Activated naive CD4-positive, alpha-beta T cell treated with anti-CD3 and anti-CD28 coated beads for 36 hours (primary cell): ENCODE measurements at places on chromosomes 4 and X. TPM values are rescaled to one million over a fixed set of nuclear protein-coding genes. Genes with fewer than 3 reads are reported as not detected.

GRCh38 chrX:20181598-20182329 is 40.1 kb upstream of the EIF1AX start:
- DNase-seq: peak; percentile 7

GRCh38 chrX:55815546-55815945 is 98.0 kb downstream of the RRAGB start:
- DNase-seq: no peak

GRCh38 chr4:132123870-132124623 is 1025.0 kb upstream of the PCDH10 start:
- no peak for DNase-seq

GRCh38 chr4:107036584-107037198 is 578 bp upstream of the DKK2 start:
- DNase-seq: no peak

- no peak for DNase-seq
Measured at GRCh38 chr4:28014469-28014868, 1153.8 kb downstream of the STIM2 start.

- DNase-seq: no peak
Measured at GRCh38 chrX:53125506-53125905, 31.6 kb downstream of the KANTR start.

DNA sequence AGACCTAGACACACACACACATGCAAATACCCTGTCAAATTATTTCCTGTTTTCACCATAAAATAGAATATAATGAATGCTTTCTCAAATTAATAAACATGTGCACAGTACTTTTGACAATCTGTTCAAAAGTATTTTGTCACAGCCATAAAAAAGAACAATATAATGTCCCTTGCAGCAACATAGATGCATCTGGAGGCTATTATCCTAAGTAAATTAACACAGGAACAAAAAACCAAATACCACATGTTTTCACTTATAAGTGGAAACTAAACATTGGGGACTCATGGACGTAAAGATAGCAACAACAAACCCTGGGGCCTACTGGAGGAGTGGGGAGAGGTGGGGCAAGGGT is 15.5 kb downstream of the RAB40A start:
- no peak for DNase-seq

DNA sequence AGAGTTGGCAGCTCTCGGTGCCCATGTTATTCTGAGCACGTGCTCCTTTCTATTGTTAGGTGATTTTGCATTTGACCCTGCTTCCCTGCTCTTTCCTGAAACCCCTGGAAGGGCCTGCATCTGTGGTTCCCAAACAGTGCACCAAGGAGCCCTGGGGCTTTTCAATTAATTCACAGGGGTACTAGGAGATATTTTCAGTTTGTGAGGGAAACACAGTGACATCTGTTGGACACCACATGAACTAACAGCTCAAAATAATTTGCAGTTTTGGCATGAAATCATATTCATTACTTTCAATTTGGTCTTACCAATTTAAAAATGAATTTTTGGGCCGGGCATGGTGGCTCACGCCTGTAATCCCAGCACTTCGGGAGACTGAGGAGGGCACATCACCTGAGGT is 156.6 kb downstream of the GATB start:
- no peak for DNase-seq

GRCh38 chr4:146900295-146900694 is 45.4 kb downstream of the TTC29 start:
- no peak for DNase-seq

- no peak for DNase-seq
Measured at GRCh38 chr4:54054501-54054900, 9.9 kb downstream of the CHIC2 start.

GRCh38 chrX:113124693-113125092 is 284.1 kb upstream of the AMOT start:
- no peak for DNase-seq

- peak; percentile 18 for DNase-seq
Measured at GRCh38 chr4:70687392-70687791, 940 bp upstream of the UTP3 start.

GRCh38 chr4:78166622-78167021 is 109.5 kb downstream of the FRAS1 start:
- no peak for DNase-seq

DNA sequence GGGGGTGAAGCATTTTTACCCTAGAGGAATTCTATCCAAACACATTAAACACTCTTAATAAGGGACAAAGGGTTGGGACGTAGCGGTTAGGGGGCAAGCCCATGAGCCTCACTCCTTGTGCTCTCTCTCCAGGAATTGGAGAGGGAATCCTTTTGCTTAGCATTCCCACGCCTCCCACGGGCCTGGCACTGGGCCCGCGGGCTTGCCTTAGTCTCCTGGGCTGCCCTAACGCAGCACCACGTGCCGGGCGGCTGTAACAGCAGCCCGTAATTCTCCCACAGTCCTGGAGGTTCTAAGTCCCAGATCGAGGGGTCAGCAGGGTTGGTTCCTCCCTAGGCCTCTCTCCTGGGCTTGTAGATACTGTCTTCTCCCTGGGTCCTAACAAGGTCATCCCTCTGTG is 67.5 kb downstream of the TBL1X start:
- no peak for DNase-seq

DNA sequence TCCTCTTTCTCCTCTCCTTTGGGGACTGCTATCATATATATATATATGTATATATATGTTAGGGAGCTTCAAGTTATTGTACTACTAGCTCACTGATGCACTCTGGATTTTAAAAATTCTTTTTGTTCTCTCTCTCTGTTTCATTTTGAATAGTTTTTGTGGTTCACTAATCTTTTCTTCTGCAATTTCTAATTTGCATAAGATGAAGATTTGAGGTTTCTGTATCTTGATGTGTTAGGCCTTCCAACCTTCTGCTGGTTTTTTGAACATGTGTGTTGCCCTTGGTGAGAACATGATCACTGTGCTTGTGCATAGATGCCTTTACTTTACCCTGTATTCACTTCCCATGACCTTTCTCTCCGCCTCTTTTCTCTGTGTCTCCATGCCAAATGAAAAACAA is 7.8 kb upstream of the ZNF718 start:
- DNase-seq: no peak

- no peak for DNase-seq
Measured at GRCh38 chr4:91279899-91280298, 1023.9 kb upstream of the GRID2 start.

- peak; percentile 92 for DNase-seq
Measured at GRCh38 chr4:40924096-40924792, 174.5 kb downstream of the NSUN7 start.

DNA sequence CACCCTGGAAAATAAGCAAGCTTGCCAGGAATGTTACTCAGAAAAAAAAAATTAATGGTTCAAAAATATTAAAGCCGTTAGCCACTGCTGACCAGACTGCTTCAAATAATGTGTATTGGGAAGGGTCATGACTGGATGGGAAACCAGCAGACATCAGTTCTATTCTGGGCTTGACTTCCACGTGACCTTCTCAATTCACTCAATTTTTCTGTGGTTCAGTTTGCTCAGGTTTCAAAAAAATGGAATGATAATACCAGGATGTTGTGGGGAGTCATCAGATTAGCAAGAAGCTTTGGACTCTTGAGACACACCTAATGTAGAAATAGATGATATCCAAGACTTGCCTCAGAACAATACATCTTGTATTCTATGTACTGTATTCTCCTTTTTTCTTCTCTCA is 541.9 kb upstream of the BOD1L1 start:
- DNase-seq: no peak

GRCh38 chr4:77269505-77269904 is 112.5 kb downstream of the CCNG2 start:
- no peak for DNase-seq

DNA sequence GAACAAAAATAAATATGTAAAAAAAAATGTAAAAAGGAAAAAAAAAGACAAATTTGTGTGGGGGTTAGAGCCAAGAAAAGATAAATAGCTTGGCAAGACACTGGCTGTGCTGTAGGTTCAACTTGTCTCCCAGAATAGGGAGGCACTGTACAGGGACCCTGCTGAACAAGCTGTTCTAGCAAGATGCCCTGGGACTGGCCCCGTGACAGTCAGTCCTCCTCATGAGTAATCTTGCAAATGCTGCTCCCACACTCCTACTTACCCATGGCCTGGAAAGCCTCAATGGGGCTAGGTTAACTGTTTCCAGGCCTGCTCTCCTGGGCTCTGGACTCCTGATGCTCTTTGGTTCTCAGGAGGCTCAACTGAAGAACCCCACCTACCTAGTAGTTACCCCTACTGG is 106.8 kb downstream of the ATG4A start:
- no peak for DNase-seq

- no peak for DNase-seq
Measured at GRCh38 chr4:55545151-55545550, 1.6 kb downstream of the CLOCK start.

DNA sequence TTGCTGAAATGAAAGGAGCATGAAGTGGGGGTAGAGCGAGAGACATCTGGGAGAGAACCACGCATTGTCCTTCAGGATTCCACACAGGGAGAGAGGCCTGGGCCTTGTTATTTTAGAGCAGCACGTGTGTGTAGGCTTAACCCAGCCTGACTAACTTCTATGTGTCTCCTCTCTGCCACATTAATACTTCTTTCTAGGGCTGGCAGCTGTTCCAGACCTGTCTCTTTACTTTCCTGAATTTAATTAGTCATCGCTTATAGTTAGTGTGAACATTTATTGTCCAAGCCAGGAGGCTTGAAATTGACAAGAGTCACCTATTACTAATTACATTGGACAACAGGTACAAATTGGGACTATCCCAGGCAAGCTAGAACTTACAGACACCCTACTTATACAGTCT is 51.3 kb downstream of the SMAD1 start:
- no peak for DNase-seq

GRCh38 chr4:76197971-76198410 is 15.6 kb downstream of the SCARB2 start:
- peak; percentile 49 for DNase-seq

GRCh38 chrX:76420237-76420636 is 7.3 kb upstream of the MAGEE1 start:
- no peak for DNase-seq

DNA sequence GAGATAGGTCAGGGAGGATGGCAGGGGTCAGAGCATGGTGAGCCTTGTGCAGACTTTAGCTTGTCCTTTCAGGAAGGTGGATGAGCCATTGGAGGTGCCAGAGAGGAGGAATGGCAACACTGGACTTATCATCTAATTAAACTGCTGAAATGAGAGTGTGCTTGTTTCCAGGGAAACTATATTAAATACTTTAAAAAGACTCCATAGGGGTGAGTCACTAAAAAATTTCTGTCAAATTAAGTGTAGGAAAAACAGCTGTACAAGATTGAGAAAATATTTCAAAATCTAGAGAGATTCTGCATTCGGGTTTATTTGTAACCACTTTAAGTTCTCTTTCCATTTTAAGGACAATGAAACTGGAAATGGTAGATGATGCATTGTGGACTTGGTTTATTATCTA is 11.4 kb downstream of the FRAS1 start:
- DNase-seq: no peak

DNA sequence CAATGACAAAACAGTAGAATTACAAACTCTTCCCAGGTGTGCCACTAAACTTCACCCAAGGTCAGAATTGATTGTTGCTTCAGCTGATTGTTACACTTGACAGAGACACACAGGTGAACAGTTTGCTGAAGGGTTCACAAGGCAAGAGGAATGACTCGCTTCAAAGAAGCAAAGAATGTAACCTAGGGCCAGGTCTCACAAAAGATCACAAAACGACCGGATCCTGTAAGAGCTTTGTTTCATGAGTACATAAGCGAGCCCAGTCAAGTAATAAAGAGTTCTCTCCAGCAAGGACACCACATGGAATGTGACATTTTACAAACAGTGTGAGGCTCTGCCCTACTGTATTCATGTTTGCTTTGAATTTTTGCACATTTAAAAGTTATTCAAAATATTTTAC is 9.1 kb downstream of the LNX1 start:
- DNase-seq: no peak

- DNase-seq: no peak
Measured at GRCh38 chr4:126705266-126705665, 927.5 kb upstream of the INTU start.

DNA sequence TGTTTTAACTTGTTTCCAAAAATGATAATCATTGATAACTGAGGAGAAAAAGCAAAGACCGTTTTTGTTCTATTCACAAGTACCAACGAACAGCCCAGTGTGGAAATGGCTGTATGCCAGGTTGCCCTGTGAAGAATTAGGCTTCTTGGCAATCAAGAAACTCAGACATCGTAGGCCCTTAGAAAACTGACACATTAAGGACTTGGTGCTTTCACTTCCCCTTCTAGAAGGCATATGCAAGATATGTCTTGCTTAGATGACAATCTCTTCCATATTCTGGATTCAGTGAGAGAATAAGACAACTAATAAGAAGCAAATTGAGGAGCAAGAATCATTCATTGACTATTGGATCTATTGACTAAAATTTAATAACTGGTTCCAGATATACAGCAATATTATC is 56.6 kb downstream of the ANAPC10 start:
- no peak for DNase-seq

DNA sequence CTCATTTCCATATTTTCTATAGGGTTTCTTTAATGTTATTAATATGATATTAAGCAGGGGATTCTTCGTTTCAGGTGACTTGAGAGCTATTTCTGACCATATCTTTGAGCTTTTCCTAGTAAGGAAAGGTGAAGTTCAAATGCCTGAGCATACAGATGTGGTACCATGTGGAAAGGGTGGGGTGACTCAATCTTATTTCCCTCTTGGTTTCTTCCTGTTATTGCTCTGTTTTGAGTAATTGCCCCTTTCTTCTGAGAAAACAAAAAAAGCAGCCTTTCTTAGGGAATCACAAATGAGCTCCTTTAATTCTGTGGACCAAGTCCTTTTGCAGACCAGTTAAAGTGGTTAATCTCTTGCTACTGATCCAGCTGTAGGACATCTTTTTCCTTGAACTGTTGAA is 41.0 kb upstream of the AGA start:
- DNase-seq: no peak

DNA sequence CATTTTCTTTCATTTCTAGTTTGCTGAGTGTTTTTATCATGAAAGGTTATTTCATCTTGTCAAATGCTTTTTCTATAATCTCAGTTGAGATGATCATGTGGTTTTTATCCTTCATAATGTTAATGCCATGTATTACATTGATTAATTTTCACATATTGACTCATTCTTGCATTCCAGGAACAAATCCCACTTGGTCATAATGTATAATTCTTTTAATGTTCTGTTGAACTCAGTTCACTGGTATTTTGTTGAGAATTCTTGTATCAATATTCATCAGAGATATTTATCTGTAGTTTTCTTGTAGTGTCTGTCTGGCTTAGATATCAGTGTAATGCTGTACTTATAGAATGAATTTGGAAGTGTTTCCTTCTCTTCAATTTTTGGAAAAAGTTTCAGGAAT is 16.7 kb upstream of the LHFPL1 start:
- DNase-seq: no peak

GPRASP1 gene
- total RNA-seq: 3.5 TPM

SULT1E1 gene
- total RNA-seq: not detected

HGFAC gene
- total RNA-seq: not detected

HPGD gene
- 1.5 TPM for total RNA-seq

SSX3 gene
- not detected for total RNA-seq

PRSS12 gene
- total RNA-seq: not detected

MAGEB10 gene
- total RNA-seq: not detected

DRD5 gene
- not detected for total RNA-seq

HTR2C gene
- total RNA-seq: not detected

OTUD5 gene
- total RNA-seq: 70.5 TPM

ACOX3 gene
- 13.3 TPM for total RNA-seq

LRAT gene
- total RNA-seq: not detected
